Memory B cell (primary cell): ENCODE measurements at places on chromosomes 7 and 10.

GRCh38 chr7:7857143-7857583, 111.4 kb upstream of the GLCCI1 start:
- DNase-seq = peak; percentile 23

GRCh38 chr10:30178356-30178964, 119.1 kb upstream of the JCAD start:
- DNase-seq = no peak

GRCh38 chr7:158534598-158534997, 53.0 kb downstream of the PTPRN2 start:
- no peak for DNase-seq

GRCh38 chr10:18759575-18759974, 100.3 kb downstream of the ARL5B start:
- no peak for DNase-seq

GRCh38 chr10:100966887-100967286, 2.4 kb upstream of the SEMA4G start:
- DNase-seq = no peak

DNA sequence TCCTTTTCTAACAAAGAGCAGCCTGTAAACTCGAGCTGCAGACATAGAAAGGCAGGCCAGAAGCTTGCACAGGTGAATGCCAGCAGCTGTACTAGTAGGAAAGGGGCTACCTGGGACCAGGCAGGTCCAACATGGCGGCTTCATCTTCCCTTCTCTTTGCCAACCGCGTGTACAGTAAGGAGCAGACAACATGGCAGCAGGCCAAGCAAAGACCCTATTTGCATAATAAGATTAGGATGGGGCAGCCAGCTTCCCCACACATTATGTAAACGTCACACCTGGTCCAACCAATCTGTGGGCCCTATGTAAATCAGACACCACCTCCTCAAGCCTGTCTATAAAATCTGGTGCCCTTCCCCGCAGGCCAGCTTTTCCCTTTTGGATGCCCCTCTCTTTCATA, 1186.5 kb upstream of the AUTS2 start:
- DNase-seq = no peak

DNA sequence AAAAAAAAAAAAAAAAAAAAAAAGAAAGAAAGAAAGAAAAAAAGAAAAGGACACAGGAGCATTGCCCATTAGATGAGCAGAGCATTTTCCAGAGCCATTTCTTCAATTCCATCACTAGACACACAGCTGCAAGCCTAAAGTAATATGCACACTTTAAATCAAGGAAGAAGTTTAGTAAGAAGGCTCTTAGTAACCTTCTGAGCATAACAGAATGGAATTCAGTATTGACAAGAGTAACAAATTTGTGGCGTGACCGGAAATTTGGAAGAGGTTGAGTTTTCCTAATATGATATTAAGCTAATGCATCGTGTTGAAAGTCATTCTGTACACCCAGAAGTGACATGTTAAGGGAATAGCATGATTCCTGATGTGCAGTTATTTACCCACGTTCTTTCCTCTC, 35.3 kb downstream of the SMURF1 start:
- DNase-seq = no peak

DNA sequence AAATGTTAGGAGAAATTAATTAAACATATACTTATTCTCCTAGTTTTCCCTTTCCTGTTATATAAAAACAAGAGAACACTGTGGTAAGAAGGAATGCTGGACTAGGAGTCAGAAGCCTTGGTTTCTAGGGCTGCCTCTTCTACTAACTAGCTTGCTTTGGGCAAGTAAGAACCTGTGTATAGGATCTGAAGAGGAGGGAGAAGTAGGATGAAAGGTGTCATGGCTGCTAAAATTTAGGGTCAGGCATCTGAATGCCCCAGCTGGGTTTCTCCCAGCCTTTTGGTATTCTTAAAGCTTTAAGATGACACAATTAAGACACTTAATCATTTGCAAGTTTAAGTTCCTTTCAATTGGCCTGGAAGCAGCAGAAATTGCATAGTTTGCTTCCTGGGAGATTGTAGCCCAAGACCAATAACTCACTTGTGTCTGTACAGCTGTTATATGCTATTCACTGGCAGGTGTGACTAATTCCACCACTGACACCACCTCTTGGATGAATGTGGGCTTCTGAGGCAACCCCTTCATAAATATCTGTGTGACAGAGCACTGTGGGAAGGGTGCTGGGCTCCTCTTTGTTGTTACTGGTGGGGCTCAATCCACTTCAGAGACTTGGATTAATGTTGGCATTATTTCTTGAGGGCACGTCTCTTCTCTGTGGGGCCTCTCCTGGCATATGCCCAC, 137.2 kb downstream of the LRMDA start:
- DNase-seq = no peak

DNA sequence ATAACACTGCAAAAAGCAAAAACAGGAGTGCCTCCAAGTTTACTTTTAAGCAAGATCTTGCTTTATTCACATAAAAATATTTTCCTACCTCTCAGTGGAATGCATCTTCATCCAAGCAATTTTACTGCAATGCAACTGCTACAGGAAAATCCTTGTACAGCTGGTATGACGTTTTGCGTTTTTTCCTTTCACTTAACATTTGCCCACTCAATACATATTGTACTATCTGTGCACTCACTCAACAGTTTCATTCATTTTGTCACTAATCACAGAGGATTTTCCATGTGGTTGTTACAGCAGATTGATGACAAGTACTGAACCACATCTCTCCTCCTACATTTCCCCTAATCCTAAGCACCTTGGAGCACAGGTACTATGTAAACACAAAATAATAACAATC, 222.0 kb upstream of the IMMP2L start:
- DNase-seq = no peak

- no peak for DNase-seq
Observed at GRCh38 chr10:93707623-93708022, 5.2 kb upstream of the FRA10AC1 start.

GRCh38 chr7:81776948-81777630, 7.2 kb upstream of the HGF start:
- no peak for DNase-seq

- no peak for DNase-seq
Observed at GRCh38 chr7:5426226-5426475, 2.5 kb upstream of the TNRC18 start.

- no peak for DNase-seq
Observed at GRCh38 chr7:33744293-33745075, 160.9 kb upstream of the BMPER start.

DNA sequence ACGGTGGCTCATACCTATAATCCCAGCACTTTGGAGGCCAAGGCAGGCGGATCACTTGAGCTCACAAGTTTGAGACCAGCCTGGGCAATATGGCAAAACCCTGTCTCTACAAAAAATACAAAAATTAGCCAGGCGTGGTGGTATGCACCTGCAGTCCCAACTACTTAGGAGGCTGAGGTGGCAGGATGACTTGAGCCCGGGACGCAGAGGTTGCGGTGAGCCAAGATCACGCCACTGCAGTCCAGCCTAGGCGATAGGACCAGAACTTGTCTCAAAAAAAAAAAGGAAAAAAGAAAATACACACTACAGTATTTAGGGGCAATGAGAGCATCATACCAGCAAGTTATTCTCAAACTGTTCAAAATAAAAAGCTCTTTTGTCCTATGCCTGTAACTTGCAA, 59.5 kb downstream of the ABI1 start:
- no peak for DNase-seq

GRCh38 chr7:136079478-136079892, 102.3 kb upstream of the MTPN start:
- DNase-seq = no peak

DNA sequence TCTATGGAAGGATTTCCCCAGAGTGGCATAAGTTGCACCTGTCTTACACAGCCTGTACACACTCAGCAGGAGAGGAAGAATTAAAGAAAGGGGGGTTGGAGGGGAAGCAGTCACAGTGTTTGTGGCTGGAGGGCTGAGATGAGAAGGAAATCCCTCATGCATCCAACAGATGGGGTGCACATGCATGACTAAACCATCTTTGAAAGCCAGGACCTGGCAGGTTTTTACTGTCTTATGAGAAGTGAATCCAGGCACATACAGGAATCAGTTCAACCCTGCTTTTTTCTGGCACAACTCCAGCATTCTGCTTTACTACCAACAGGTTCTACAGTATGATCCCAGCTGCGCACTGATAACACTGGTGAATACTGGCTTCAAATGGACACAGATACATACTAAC, 107.7 kb downstream of the CACNA2D1 start:
- no peak for DNase-seq

DNA sequence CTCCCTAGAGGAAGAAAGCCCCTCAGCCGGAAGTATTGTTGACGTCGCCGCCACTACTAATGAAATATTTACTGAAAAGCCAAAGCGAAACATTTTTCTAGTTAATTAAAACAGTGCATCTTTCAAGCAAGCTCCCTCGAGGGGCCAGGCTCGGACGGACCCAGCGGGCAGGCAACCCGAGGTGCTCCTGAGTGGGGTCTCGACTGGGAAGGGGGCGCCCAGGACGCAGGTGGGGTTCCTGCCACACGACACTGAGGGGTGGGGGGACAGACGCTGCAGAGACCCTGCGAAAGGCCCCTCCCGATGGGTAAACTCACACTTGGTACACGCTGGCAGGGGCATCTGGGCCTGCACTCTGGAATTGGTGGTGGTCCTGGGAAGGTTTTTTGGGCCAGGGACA, 72.4 kb upstream of the ADGRA1 start:
- no peak for DNase-seq

DNA sequence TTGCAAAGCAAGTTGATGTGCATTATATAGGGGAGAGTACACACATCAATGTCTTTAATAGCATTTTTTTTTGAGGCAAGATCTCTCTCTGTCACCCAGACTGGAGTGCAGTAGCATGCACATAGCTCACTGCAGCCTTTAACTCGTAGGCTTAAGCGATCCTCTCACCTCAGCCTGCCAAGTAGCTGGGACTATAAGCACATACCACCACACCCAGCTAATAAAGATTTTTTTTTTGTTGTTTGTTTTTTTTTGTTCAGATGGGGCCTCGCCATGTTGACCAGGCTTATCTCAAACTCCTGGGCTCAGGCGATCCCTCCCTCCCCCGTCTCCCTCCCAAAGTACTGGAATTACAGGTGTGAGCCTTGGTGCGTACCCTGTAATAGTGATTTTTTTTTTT, 1.5 kb downstream of the UMAD1 start:
- DNase-seq = no peak

DNA sequence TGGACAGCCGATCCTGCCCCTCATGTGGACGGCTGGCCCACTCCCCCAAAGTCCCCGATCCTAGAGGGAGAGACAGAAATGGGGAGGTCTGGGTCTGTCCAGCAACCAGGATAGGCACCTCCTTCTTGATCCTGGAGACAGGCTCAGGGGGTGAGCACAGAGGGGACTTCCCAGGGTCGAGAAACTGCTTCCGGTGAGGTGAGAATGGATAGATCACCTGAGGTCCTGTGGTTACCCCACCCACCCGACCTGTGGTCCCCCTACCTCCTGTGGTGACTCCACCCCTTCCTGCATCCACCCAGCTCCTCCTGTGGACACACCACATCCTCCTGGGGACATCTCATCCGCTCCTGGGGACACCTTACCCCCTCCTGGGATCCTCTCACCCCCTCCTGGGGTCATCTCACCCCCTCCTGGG, 27.4 kb upstream of the RASGEF1A start:
- no peak for DNase-seq

DNA sequence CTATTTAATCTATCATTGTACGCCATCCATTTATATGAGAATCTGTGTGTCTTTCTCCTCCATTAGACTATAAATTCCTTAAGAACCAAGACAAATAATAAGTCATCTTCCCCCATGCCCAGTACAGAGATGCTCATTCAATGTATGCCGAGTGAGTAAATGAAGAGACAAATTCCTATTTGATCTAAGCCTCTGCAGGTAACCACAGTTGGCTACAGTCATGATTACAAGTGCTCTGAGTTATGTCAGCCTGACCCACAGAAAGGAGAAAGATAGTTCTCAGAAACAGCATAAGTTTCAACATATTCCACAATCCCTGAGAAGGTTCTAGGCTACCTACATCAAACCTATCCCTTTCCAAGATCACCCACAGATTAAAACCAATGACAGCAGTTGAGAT, 46.1 kb downstream of the MPP7 start:
- DNase-seq = no peak

DNA sequence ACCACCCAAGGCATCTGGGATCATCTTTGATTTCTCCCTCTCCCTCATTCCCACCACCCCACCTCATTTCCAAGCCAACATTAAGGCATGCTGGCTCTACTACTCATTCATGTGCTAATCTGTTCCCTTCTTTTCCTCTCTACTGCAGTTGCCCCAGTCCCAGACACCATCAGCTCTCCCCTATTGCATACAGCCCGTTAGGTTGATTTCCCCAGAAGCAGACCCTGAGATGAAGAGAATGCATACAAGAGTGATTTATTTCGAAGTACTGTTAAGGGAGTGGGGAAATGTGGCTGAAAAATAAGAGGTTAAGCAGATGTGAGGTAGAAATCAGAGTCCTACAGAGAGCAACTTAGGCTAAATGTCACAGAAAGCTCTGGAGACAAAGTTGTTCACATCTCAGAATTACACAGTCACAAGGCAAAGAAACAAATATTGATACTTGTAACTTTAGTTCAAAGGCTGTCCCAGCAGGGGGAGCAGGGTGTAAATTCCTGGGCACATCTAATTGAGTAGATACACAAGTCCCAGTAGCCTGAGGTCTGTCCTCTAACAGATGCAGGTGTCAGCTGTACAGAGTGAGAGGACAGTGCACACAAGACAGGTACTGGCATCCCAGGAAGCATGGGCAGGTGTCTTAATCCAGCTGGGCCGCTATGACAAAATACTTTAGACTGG, 20.9 kb downstream of the AKR1D1 start:
- DNase-seq = no peak

DNA sequence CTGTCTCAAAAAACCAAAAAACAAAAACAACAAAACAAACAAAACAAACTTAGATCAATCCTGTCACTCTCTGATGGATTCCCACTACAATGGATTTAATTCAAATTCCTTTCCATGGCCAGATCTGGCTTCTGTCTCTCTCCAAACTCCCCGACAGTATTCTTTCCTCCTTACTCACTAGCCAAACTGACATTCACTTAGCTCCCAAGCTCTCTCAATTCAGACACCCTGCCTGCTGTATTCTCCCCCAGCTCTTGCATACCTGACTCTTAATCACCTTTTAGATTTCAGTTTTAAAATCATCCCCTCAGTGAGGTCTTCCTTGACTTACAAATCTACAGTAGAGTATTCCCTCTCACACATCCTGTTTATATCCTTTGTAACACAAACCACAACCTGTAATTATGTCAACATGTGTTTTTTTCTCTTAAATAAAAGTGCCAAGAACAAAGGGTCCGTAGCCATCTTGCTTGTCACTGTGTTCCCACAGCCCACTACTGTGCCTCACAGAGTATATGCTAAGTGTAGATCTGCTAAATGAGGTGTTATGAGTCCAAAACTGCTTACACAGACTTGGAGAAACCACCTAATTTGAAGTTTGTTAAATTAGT, 14.4 kb downstream of the HERPUD2 start:
- no peak for DNase-seq

DNA sequence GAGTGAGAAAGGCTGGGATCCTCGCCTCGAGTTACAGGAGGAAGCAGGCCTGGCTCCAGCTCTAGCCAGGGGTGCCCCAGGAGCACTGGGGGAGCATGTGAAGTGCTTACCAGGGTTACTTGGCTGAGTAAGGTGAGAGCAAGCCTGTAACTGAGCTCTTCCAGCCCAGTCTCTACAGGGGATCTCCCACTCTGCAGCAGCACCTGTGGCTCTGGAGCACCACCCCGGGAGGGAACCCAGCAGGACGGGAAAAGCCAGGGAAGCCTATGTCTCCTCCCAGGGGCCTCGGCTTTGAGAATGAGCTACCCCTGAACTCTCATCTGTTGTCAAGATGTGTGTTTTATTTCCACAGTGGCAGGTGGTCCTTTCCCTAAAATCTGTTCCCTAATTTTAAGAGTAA, 10.6 kb downstream of the LRRC20 start:
- DNase-seq = no peak

- no peak for DNase-seq
Observed at GRCh38 chr7:102387064-102387463, 9.1 kb upstream of the PRKRIP1 start.
